ENCODE measurements at places on chromosomes 6 and 20.

DNA sequence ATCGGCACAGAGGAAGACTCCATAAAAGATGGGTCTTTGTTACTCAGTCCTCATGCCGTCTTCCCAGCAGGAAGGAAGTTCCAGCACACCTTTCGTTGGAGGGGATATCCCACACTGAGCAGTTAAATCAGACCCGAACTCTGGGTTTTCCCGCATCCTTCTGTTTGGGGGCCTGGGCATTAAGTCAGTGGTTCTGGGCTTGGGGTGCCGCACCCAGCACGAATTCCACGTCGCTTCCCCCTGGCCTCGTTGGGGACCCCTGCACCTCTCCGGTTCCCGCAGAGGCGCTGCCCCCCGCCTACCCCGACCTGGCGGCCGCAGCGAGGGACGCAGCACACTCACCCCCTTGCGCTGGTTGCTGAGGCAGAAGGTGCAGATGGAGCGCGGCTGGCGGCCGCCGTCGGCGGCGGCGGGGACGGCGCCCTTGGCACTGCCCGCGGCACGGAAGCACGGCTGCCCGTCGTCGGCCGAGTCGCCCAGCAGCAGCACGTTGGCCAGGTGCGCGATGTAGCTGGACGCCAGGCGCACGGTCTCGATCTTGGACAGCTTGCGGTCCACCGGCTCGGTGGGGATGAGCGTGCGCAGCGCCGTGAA, 641 bp downstream of the TCF15 start:
- no peak for DNase-seq

- DNase-seq: peak; percentile 50
Measured at GRCh38 chr6:6723921-6724538, 135.5 kb downstream of the LY86 start.

- DNase-seq: no peak
Measured at GRCh38 chr6:144769142-144769541, 484.0 kb downstream of the UTRN start.

DNA sequence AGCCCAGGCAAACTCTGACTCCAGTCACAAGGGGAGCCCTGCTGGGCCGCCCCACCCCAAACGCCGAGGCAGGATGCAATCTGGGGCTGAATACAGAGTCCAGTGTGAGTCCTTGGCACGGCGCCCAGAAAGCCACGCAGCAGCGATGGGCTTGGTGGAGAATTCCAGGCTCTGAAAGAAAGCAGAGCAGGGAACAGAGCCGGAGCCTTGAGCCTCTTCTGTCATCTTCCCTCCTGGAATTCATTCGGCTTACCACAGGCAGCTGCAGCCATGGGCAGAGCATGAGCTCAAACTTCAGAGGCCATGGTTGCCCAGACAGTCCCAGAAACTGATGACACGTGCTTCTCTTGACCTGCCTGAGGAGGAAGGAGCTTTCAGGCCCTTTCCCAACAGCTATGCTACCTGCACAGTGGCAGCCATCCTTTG, 441.1 kb upstream of the JARID2 start:
- DNase-seq: no peak

- no peak for DNase-seq
Measured at GRCh38 chr6:33983721-33984465, 162.0 kb downstream of the GRM4 start.

DNA sequence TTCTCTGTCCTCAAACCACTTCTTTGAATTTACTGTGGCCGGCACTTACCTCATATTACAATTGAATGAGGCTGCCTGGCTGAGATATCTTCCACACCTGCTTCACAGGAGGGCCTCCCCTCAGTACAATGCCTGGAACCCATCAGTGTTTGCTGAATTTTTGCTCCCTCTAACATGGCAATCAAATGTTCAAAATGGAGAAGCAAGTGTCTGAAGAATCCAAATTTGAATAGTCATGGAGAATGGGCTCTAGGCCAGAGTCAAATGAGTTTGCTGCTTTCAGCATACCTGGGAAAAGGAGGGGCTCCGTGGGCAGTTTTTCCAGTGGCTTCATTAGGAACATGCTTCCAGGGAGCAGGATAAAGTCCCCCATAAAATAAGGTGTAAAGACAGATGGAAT, 564.8 kb downstream of the UTRN start:
- DNase-seq: no peak

GRCh38 chr20:50339466-50339901, 148.9 kb downstream of the CEBPB start:
- DNase-seq: peak; percentile 24

GRCh38 chr6:167454003-167454402, 129.1 kb downstream of the TTLL2 start:
- DNase-seq: no peak

DNA sequence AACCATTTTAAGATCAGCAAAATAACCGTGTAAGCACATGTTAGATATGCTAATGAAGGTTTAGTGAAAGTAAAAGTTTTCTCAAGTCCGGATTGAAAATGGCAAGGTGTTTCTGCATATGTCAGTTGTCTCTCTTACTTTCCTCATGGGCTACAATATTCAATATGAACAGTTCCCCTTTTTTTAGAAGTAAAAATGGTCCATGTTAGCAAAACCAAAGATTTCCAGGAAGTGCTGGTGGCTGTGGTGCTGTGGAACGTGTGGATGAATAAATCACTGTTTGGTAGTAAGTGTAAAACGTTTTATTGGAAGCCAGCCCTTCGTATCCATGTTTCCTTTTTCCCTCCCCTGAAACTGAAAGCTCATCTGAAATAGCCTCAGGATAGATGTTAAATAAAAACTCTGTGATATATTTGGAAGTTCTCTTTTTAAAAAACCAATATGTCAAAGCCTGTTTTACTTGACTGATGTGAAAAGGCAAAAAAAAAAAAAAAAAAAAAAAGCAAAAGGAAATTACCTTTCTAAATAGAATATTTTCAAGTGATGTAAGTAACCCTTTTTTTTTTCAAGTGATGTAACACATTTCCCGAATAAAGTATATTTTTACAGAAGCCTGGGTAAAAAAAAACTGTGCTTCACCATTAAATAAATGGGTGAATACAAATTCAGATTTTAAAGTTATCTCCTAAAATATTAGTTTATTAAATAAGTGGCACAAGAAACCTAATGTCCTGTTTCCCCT, 41.9 kb downstream of the PLEKHG1 start:
- no peak for DNase-seq

DNA sequence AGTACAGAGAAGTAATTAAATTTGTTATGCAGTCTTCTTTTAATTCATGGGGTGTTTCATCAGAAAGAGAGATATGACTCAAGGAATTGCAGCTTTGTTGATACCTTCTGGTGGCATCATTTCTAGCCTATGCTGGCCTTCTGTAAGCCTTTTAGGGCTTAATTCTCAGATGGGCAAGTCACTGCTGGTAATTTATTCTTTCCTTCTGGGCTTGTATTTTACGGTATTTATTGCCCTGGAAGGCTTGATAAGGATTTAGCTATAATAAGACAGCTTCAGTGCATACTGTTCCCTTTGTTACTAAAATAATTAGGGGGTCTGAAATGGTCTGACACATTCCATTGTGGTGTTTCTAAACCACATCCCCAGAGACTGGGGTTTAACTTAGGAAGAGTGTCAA, 57.9 kb upstream of the EMILIN3 start:
- DNase-seq: no peak

- peak; percentile 37 for DNase-seq
Measured at GRCh38 chr6:7992002-7992815, 72.0 kb downstream of the BLOC1S5 start.

DNA sequence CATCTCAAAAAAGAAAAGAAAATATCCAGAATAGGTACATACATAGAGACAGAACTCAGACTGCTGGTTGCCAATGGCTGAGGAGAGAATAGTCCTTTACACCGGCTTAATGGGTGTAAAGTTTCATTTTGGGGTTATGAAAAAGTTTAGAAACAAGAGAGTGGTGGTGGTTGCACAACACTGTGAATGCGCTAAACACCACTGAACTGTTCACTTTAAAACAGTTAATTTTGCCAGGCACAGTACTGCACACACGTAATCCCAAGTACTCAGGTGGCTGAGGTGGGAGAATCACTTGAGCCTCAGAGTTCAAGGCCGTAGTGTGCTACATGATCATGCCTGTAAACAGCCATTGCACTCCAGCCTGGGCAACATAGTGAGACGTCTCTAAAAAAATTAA, 7.6 kb downstream of the ILRUN start:
- no peak for DNase-seq

DNA sequence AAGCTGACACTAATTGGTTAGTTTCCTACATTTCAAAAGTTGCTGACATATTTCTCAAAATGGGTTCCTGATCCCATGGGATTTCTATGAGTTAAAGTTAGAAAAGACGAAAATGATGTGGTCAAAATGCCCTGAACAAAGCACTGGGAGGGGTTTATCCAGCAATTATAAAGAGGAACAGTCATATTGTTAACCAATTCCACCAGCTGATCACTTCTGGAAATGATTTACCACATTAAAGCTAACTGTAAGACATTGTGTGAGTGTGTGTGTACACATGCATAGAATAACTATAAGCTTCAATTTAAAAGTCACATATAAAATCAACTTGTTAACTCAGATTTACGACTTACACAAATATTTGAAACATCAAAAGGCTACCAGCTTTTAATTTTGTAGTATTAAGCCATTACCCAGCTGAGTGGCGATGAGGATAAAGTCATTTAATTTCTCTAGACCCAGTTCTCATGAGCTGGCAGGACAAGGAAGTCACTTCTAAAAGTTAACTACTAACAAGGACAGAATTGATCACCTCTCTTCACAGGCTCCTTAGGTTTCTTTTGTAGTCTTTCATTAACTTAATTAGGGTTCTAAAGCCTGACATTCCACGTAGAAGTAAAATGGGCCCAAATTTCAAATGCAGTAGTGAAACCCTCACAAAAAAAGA, 40.4 kb downstream of the MAN1A1 start:
- no peak for DNase-seq

DNA sequence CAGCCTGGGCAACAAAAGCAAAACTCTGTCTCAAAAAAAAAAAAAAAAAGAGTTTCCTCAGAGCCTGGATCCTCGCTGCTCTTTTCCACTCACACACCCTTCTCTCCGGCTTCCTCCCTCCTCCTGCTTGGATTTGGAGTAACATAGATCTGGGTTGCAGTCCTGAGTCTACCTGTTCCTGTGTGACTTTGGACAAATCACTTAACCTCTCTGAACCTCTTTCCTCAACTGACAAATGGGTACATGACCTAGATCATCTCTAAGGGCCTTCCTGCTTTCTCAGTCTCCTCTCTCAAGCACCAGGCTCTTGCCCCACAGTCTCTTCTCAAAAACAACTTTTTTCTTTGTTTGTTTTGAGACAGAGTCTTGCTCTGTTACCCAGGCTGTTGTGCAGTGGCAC, 5.6 kb upstream of the R3HDML start:
- no peak for DNase-seq

GRCh38 chr20:49661560-49662329, 51.9 kb downstream of the B4GALT5 start:
- DNase-seq: no peak

- no peak for DNase-seq
Measured at GRCh38 chr20:11761497-11761896, 156.2 kb upstream of the BTBD3 start.

DNA sequence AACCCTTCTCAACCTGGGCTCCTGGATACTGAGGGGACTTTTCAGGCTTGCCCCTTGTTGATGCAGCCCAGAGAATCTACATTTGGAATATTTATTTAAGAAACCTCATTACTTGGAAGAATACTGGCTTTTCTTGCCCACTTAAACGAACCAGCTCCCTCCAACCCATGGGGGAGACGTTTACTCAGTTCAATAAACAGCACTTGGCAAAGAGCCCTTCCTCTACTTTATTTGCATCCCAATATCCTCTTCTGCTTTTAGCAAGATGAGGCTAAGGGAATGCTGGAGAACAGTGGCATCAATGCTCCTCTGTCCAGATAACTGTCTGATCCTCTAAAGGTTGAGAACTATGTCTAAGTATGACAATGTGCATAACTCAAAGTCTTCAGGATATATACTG, 22.2 kb downstream of the PTPRK start:
- no peak for DNase-seq

- DNase-seq: no peak
Measured at GRCh38 chr6:122025104-122025503, 374.3 kb upstream of the HSF2 start.

DNA sequence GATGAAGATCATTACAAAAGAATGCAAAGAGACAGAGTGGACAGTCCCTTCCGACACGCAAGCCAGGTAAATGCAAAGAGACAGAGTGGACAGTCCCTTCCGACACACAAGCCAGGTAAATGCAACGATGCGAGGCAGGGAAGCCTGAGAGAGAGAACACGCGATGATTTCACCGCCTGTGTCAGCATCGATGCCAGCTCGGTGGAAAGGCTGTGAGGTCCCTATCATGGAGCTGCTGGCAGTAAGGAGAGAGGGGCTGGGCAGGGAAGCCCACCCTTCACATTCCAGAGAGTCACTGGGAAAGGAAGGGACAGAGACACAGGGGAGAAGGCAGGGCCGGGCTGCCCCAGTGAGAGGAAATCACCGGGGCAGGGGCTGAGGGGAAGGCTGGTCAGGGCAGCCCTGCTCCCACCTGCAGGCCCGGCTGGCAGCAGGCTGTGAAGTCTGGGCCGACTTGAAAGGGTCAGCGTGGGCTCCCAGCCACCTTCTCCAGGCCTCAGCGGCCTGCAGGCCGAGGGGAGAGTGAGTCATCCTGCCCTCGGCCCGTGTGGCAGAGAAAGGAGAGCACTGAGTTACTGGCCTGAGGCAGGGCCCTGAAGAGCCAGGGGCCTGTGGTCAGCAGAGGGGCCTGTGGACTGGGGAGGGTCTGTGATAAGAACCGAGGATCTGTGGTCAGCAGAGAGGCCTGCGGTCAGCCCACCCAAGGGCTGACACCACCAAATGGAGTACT, 80.4 kb downstream of the DACT2 start:
- no peak for DNase-seq

- no peak for DNase-seq
Measured at GRCh38 chr20:18016772-18017171, 40.9 kb downstream of the OVOL2 start.

- DNase-seq: no peak
Measured at GRCh38 chr6:125444006-125444923, 142.5 kb upstream of the HDDC2 start.

DNA sequence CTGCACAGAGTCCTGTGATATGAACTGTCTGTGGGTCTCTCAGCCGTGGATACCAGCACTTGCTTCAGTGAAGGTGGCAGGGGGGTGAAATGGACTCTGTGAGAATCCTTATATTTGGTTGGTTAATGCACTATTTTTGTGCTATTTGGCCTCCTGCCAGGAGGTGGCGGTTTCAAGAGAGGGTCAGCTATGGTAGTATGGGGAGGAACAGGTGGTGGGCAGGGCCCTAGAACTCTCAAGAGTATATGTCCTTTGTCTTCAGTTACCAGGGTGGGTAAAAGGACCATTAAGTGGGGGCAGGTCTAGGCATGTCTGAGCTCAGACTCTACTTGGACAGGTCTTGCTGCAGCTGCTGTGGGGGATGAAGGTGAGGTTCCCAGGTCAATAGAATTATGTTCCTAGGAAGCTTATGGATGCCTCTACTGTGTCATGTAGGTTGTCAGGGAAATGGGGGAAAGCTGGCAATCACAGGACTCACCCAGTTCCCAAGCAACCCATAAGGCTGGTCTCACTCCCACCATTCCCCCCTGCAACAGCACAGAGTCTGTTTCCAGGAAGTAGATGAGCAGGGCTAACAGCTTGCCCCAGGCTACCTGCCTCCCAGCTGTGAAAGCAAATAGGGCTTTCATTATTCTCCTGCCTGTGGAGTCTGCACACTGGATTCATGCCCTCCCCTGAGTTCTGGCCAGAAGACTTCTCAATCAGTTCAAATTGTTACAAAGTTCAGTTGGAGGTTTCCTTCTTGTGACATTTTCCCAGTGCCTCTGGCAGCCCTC, 56.8 kb upstream of the PHIP start:
- no peak for DNase-seq

GRCh38 chr6:475314-475713, 83.8 kb downstream of the IRF4 start:
- DNase-seq: no peak
